SJSA1 (cell line): ENCODE measurements at places on chromosomes 5 and 9. TPM values are rescaled to one million over a fixed set of nuclear protein-coding genes. Genes with fewer than 3 reads are reported as not detected.

STC2 gene
- 12.6 and 43.4 TPM in 2 replicates for total RNA-seq

GRCh38 chr9:121073038-121073437 is 1.7 kb upstream of the CNTRL start:
- DNase-seq = no peak

DNA sequence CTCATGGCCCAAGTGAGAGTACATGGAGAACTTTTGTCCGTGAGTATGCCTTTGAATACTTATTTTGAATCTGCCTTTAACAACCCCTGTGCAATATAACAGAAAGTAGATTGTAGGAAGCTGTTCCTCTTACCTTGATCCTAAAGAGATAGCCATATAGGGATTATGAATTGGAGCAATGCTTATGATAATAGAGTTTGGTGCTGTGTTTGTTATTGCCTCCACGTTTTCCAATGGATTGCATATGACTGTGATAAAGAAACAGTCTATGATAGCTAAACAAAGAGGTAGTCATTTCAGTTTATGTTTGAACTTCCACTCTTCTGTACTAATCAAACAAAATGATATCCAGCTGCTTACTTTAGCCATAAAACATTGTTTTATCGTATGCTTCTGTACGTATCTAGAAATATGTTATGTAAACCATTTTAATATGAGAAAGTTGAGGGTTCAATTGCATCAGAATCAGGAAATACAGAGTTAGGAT is 199.6 kb upstream of the RGMB start:
- no peak for DNase-seq

SLC27A6 gene
- 2.9 and 3.2 TPM in 2 replicates for total RNA-seq

- DNase-seq = no peak
These were observed 1.5 kb downstream of the MEIKIN start for GRCh38 chr5:131943916-131944315.

DNA sequence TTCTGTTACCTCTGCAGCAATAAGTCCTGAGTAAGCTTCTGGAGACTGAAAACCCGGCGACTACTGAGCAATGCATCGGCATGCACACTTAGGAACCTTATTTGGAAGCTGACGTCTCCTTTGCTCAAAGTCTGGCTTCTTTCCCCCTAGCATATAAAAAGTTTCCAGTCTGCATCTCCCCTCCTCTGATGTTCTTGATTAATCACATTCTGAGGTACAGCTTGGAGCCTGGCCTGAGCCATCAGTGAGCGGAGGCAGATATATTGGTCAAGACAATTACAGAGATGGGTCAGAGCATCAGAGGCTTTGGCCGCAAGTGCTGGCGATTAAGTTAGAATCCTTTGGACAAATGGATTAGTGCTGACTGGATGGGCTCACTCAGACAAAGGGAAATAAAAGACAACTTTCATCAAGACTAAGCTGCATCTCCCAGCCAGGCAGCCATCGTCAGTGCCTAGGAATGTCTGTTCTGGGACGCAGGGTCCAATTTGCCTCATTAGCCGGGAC is 140.7 kb downstream of the MTX3 start:
- peak; percentile 18 for DNase-seq

DNA sequence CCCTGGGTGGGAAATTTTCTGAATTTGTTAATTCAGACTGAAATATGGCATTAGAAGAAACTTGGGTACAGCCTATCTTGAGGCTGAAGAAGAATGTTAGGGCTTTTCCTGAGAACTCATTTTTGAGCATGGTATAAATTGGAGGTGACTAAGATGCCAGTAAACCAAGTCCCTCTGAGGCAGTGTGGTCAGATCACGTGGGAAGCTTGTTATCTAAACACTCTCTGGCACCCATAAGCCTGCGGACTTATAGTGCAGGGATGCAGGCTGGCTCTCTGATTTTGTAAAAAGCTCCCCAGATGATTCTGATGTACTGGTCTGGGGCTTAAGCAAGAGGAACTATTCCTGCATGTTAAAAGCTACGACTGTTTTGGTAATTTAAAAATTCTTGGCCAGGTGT is 34.3 kb downstream of the MTMR12 start:
- peak; percentile 38 for DNase-seq

GRCh38 chr5:132430746-132431145 is 59.8 kb downstream of the IRF1 start:
- no peak for DNase-seq

- peak; percentile 50 for DNase-seq
These were observed 13.7 kb upstream of the PRELID2 start for GRCh38 chr5:145848854-145849253.

PCDH12 gene
- not detected in 2 replicates for total RNA-seq

DNA sequence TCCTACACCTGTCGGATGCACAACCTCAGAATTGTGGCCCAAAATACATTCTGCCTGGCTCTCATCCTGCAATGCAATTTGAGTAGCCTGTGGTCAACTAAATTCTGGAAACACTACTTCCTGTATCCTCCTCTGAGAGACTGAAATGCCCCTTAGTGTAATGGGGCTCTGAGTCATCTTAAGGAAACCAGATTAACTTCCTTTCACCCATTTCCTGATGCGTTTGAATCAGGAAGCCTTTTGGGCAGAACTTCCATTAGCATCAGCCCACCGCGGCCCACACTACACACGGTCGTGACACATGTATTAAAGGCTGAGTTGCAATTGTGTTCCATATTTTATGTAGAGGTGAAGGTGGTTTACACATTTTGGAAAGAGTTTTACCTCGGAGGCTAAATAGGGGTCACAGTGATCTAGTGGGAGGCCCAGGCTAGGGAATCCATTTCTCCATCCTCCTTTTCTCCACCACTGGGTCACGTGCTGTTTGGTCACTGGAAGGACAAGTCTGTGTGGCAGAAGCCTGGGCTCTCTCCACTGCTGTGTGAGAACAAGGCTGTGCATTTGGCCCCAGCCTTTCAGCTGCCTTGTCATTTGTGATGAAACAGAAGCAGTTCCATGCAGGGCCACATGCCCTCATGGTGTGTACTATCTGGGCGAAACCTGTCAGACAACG is 55.9 kb downstream of the DAP start:
- peak; percentile 43 for DNase-seq

PDZD2 gene
- 0.16 TPM in 1 of 2 replicates, not detected in the other for total RNA-seq

GRCh38 chr5:152397581-152397980 is 7.5 kb downstream of the NMUR2 start:
- DNase-seq = no peak

PRDM12 gene
- total RNA-seq = not detected in 2 replicates

TOMM5 gene
- total RNA-seq = 131 and 132 TPM in 2 replicates

DNA sequence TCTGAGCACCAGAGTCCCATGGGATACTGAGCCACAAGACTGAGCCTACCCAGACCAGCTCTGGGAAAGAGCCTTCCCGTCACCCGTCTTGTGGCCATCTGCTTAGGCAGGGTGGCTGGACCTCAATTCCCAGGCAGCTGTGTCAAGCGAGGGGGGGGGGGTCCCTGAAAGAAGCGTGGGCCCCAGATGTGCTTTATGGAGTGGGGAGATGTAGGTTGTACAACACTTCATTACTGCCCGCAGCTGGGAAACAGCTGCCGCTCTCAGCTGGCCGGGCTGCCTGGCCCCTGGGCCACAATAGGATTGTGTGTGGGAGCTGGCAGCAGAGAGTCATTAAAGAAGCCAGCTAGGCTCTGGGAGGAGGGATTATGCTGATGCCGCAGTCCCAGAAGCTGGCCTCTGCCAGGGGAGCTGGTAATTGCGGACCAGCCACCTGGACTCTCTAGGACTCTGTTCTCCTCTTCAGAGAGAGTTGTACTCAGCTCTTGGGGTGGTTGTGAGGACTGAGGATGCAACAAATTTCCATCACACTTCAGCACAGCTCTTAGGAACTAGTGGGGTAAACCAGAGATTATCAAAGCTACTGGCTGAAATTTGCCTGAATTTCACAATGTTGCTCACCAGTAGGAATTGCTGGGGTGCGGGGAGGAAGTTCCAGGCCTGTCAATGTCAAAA is 145.4 kb downstream of the GADD45G start:
- no peak for DNase-seq

GRCh38 chr5:113875096-113875495 is 361.6 kb downstream of the YTHDC2 start:
- DNase-seq = no peak

DNA sequence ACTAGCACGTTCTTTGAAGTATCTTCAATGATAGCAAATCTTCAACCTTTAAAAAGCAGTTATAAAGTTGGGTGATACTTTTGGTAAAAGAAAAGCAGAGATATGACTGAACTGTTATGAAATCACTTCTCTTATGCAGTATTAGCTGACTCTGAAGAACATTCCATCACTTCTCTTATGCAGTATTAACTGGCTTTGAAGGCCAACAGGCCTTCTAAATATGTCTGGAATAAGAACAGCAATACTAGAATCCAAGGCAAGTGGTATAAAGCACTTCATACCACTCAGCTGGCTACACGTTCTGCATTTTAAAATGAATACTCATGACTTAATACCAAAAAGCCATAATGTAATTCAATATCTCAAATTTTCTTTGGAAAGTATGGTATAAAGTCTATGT is 17.3 kb downstream of the SKIC3 start:
- no peak for DNase-seq

C1QTNF2 gene
- total RNA-seq = 5.7 and 6.7 TPM in 2 replicates
